ENCODE measurements at places on chromosomes 2 and 18.

- no peak for DNase-seq
Measured at GRCh38 chr18:41886126-41886807, 68.8 kb upstream of the PIK3C3 start.

- no peak for DNase-seq
Measured at GRCh38 chr18:48390641-48391040, 18.5 kb downstream of the ZBTB7C start.

- DNase-seq = no peak
Measured at GRCh38 chr2:23388294-23388693, 3.3 kb downstream of the KLHL29 start.

GRCh38 chr2:63587814-63588384, 378 bp downstream of the WDPCP start:
- no peak for DNase-seq

GRCh38 chr2:152480821-152481399, 145.9 kb downstream of the FMNL2 start:
- no peak for DNase-seq

- no peak for DNase-seq
Measured at GRCh38 chr2:56410140-56410539, 226.3 kb downstream of the CCDC85A start.

GRCh38 chr18:23077493-23078256, 57.6 kb upstream of the CABLES1 start:
- DNase-seq = no peak

GRCh38 chr2:44767691-44768090, 173.8 kb upstream of the SIX3 start:
- DNase-seq = no peak

DNA sequence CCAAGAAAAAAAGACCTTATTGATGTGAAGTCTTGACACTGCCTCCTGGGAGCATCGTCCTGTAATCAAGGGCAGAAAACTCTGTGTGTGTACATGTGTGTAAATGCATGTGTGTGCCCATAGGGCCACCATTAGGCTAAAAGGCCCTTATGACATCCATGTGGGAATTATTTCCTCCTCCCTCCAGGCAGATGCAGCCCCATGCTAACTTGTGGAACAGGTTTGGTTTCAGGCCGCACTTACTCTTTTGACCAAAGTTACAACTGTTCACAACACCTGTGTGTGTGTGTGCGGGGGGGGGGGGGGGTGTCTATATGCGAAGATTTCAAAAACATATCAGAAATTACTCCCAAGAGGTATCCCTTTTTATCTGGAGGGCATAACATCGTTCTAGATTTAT, 87.4 kb upstream of the SLC14A2 start:
- DNase-seq = no peak

DNA sequence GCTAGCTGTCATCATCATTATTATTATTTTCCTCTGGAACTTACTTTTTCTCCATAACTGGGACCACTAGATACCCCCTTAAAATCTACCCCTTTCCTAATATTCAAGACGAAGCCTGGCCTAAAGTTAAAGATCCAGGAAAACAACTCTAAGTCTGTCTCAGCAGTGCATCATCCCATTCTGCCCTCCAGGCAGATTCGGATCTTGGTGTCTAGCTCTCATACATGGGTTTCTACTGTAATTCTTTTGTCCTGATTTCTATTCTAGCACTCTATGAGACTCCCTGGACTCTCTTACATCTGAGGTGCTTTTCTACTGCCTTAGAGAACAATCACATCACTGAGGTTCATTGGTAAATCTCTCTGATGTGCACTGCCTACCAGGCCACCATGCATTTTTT, 35.5 kb downstream of the MAP2 start:
- DNase-seq = no peak

DNA sequence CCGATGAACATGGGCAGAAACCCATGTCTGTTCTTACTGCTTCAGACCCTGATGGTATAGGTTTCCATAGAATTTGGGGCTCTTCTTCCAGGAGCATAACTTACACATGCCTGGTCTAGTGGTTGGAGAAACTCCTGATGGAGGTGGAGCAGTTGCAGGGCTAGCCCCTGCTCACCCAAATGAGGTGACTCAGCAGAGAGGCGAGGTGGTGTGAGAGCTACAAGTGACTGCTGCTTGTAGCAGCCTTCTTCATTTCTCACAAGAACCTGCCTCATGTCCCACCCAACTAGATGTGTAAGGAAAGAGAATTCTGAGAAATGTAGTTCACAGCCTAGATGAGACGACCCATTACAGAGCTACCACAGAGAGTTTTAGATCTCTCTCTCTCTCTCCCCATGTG, 105.3 kb downstream of the ZNF407 start:
- no peak for DNase-seq

- DNase-seq = no peak
Measured at GRCh38 chr2:121237980-121238665, 46.9 kb downstream of the TFCP2L1 start.

- no peak for DNase-seq
Measured at GRCh38 chr2:179344280-179344964, 79.8 kb upstream of the SESTD1 start.

GRCh38 chr18:64244571-64244970, 95.7 kb upstream of the LINC00305 start:
- no peak for DNase-seq

DNA sequence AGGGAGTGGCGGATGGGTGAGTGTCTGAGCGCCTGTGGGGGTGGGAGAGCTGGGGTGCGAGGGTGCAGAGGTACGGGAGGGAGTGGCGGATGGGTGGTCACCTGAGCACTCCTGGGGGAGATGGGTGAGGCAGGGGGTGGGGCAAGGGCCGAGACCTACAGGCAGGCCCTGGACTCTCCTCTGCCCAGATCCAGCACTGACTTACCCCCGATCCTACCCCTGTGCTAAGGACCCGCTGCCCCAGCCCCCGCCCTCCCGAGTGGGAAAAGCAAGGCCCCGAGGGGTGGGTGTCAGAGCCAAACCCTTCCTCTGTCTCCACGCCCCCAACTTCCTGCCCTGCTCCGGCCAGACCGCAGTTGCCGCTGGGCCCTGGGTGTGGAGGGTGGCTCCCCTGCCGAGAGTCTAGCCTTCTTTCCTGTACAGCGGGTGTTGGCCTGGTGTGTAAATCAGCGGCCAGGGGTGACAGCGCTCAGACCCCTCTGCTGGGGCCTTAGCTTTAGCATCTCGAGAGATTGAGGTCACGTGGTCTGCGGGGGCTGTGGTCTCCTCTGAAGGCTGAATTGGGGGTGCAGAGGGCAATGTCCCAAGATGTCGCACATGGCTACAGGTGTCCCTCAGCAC, 12.5 kb downstream of the BOK start:
- no peak for DNase-seq

DNA sequence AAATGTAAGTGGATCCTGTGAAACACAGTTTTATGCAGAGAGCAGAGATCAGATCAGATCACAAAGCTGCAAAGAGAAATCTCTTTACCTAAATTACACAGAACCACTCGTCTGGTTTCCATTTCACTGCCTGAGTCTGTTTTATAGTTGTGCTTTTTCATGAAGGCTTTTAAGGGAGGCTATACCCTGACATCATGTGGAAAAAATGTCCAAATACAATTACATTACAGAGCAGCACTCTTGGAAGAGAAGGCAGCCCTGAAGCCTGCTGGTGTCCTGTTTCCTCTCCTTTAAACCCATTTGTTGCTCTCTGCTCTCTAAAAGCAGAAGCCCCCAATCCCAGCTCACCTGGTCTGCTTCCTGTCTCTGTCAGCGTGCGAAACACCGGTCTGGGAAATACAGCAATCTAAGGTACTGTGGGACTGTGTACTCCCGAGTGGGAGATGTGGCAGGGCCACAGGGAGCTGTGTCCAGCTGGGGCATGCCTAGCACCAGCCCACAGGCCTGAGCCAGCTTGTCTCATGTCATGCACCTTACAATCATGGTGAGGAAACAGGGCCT, 24.8 kb upstream of the ZFP36L2 start:
- no peak for DNase-seq

DNA sequence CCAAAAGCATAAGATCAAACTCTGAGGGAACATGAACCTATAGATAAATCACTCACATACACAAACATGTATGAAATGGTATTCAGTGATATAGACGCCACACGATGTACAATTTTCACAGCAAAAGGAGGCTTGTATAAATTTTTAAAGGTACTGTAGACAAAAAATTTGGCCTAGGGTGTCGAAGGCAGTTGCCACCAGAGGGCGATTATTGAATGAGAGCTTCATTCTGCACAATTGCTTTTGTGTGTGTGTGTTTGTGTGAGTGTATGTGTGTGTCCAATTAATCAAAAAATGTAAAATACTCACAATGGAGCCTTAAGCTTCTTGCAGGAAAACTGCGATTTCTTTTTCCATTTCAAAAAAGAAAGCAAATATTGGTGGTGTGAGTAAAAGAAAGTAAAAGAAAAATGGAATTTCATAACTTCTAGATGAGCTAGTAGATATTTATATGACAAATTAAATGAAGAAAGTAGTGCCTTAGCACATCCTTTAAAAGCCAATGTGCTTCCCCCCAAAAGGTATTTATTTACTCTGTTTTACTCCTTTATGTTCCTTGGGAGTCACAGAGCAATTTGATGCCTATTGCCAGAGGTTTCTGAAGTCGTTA, 800.1 kb downstream of the SATB2 start:
- no peak for DNase-seq

- DNase-seq = no peak
Measured at GRCh38 chr2:218999881-219000568, 6.8 kb upstream of the CRYBA2 start.

DNA sequence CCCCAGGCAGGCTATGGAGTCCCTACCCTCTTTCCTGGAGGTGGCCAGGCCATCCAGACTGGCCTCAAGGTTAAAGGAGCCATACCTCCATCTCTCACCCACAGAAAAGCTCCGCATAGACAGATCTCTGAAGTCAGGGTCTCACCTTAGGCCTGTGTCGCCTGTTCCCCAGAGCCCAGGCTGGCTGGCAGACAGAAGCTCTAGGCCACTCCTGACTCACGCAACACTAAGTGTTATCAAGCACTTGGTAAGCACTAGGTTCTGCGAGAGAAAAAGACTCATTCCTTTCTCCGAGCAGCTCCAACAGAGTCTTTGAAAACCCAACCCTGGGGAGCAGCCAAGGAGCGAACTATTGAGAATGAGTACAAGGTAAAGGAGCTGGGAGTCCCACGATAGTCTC, 6.1 kb downstream of the SMAD7 start:
- no peak for DNase-seq

DNA sequence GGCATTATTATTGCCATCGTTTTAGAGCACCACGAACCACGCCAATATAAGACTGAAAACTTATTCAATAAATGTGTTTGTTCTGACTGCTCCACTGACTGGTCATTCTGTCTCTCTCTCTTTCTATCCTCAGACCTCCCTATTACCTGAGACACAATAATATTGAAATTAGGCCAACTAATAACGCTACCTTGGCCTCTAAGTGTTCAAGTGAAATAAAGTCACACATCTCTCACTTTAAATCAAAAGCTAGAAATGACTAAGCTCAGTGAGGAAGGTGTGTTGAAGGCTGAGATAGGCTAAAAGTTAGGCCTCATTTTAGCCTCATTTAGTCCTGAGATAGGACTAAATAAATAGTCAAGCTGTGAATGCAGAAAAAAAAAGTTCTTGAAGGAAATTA, 38.8 kb downstream of the G6PC2 start:
- peak; percentile 62 for DNase-seq

- no peak for DNase-seq
Measured at GRCh38 chr18:76323891-76324290, 171.2 kb downstream of the ZNF516 start.

DNA sequence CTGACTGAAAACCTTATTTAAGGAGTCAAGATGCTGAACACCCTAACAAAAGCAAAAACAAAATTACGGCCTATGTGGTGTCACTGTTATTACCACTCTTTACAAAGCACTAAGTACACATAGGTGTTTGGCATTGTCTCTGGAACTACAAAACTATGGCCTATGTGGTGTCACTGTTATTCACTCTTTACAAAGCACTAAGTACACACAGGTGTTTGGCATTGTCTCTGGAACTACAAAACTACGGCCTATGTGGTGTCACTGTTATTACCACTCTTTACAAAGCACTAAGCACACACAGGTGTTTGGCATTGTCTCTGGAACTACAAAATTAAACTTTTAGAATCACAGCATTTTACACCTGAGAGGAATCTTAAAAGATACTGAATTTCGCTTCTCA, 47.4 kb downstream of the SLC35F5 start:
- no peak for DNase-seq

- no peak for DNase-seq
Measured at GRCh38 chr2:208501206-208501605, 94.6 kb downstream of the PTH2R start.

DNA sequence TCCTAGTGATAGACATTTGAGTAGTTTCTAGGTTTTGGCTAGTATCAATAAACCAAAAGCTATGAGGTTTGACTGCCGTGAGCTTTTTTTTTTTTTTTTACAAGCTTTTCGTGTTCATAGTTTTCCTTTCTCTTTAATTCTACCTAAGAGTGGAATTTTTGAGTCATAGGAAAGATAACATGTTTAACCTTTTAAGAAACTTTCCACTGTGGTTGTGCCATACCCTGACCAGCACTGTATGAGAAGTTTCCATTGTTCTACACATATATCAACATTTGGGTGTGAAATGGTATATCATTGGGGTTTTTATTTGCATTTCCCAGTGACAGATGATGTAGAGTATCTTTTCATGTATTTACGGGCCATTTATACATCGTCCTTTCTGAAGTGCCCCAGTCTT, 31.7 kb downstream of the UBE2F start:
- peak; percentile 86 for DNase-seq

DNA sequence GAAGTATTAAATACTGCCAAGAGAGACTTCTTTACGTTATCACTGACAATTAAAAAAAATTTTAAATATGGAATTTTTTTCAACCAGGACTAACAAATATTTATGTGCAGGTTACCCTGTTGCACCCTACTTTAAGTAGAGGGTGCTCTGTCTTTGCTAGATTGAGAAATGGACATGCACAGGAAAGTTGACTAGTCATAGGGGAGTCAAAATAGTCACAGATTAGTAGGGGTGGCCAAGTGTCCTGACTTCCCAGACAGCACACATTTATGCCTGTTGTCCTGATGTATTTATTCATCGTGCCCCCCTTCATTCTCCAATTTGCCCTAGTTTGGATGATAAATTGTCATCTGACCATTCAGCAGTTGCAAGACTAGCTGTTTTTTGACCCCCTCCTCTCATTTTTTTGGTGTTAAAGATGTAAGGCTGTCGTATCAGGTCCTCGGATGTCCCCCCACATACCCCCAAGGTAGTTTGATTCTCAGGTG, 20.3 kb downstream of the CAB39 start:
- DNase-seq = no peak
